ENCODE measurements at places on chromosomes 1 and 21.

- no peak for DNase-seq
Observed at GRCh38 chr1:245608271-245608670, 453.5 kb downstream of the KIF26B start.

GRCh38 chr1:233631810-233632405, 18.0 kb downstream of the KCNK1 start:
- DNase-seq: no peak

DNA sequence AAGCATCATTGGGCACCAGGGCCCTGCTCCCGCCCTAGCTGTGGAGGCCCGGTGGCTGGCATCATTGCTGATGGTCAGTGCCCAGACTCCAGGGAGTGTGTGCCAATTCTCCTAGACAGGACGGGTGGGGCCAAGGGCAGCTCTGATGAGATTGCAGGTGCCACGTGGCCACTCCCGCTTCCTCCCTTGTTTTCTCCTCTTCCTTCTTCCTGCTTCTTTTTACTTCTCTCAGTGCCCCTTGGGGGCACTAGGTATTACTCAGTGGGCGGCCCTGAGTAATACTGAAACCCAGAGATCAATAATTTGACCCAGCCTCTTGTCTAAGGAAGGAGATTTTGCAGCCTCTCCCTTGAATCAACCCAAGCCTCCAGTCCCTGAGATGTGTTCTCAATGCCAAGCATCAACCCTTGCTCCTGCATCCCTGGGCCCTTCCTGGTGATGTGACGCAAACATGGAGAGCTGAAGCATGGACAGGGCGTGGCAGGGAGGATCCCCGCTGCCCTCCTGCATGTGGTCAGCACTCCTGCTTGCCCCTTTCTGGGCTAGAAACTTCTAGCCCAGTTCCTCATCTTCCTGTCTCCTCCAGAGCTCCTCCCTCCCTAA, 32.4 kb downstream of the CDK18 start:
- peak; percentile 20 for DNase-seq

DNA sequence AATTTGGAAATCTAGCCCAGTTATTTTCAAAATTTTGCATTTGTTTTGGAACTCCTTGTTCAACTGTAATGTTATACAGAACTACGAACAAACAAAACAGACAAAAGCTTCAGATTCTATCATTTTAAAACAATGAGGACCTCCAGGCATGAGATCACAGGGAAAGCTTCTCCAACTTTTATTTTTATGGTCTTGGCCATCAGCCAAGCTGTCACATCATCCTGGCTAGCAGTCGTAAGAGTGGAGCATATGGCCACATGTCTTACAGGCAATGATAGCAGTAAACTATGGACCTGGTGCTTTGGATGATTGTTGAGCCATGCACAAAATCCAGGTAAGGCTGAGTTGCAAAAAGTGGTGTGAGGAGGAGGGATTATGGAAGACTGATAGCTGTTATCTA, 299.6 kb downstream of the LMX1A start:
- DNase-seq: no peak

GRCh38 chr21:36489103-36489775, 9.3 kb upstream of the CLDN14 start:
- no peak for DNase-seq

DNA sequence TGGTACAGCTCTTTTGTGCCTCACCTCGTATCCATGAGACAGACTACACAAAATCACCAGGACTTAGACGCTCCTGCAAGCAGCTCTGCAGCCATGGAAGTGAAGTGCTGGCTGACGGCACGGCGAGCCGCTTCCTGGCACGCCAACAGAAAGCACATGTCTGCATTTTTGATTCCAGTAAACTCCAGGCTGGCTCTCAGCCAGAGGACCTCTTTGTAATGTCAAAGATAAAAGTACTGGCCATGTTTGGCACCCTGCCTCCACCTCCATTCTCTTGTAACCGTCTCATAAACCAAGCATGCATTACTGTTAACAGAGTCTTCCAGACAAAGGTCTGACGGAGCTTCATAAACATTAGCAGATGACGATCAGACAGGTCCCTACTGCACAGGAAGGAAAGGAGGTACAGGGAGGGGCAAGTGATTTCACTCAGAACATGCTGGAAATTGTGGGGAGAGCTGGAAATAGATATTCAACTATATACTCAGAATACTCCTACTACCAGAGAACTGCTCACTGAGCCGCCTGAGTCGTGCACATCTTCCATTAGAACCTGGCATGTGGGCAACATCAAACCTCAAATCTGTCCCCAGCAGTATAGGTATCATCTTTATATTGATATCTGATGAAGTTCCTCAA, 632.0 kb downstream of the SMYD3 start:
- no peak for DNase-seq

GRCh38 chr1:211699059-211699458, 23.6 kb upstream of the NEK2 start:
- DNase-seq: no peak

- no peak for DNase-seq
Observed at GRCh38 chr1:153586347-153586746, 20.7 kb upstream of the S100A2 start.

Measured in MV-4-11 (cell line).